ENCODE measurements at places on chromosomes 2 and 18. TPM values are rescaled to one million over a fixed set of nuclear protein-coding genes. Genes with fewer than 3 reads are reported as not detected.

The DES gene
- total RNA-seq, result not detected

The FAM124B gene
- total RNA-seq, result not detected

The TYW5 gene
- total RNA-seq, result 10.0 TPM

The CYRIA gene
- 1.2 TPM for total RNA-seq

The DYSF gene
- 4.8 TPM for total RNA-seq

The PLGLB1 gene
- total RNA-seq, result 4.4 TPM

The CCDC102B gene
- 1.1 TPM for total RNA-seq

The CYP27A1 gene
- 1.2 TPM for total RNA-seq

The ZSCAN30 gene
- total RNA-seq, result 10.8 TPM

The PDE11A gene
- total RNA-seq, result not detected

The FOXI3 gene
- total RNA-seq, result not detected

The SPHKAP gene
- total RNA-seq, result not detected

The G6PC2 gene
- total RNA-seq, result not detected

The INO80C gene
- total RNA-seq, result 27.0 TPM

DNA sequence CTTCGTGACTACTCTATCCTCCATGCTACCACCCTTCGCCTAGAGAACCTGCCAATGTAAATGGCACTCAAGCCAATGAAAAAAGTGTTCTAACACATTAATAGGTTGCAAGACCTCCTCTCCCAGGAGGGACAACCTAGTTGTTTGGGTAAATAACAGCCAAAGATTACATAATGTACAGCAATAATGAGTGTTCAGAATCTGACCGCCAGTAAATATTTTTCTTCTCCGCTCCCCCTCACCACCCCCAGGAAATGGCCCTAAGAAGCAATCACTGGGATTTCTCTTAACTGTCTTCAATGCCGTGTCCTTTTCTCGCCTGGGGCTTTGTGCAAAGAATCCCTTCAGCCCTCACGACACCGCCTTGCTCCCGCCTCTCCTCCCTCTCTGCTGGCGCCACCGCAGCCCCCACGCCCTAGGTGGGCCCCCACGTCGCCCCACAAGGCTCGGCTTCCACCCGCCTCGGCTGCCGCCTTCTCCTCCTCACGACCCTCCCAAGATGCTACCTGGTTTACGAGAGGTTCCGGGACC, 458 bp downstream of the HYCC2 start:
- no peak for DNase-seq

DNA sequence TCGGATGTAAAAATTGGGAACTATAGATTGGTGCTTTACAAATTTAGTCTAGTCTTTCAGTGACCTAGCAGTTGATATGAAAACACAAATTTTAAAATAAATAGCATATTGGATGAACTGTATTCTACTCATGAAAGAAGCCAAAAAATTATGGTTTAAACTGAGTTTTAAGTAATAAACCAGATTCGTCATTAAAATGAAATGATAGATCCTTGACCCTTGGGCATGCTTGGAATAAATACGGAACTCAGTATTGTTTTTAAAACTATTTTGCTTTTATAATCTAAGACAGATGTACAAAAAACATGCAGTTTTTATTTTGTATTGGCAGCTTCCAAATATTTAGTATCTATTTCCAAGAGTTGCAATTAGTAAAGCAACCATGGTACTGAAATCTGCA, 34.6 kb upstream of the TBR1 start:
- no peak for DNase-seq

- DNase-seq, result no peak
Measured at GRCh38 chr2:24111407-24111901, 11.7 kb downstream of the PFN4 start.

GRCh38 chr2:9895669-9896590, 52.7 kb downstream of the TAF1B start:
- no peak for DNase-seq

- no peak for DNase-seq
Measured at GRCh38 chr2:66156171-66156570, 278.8 kb upstream of the MEIS1 start.

DNA sequence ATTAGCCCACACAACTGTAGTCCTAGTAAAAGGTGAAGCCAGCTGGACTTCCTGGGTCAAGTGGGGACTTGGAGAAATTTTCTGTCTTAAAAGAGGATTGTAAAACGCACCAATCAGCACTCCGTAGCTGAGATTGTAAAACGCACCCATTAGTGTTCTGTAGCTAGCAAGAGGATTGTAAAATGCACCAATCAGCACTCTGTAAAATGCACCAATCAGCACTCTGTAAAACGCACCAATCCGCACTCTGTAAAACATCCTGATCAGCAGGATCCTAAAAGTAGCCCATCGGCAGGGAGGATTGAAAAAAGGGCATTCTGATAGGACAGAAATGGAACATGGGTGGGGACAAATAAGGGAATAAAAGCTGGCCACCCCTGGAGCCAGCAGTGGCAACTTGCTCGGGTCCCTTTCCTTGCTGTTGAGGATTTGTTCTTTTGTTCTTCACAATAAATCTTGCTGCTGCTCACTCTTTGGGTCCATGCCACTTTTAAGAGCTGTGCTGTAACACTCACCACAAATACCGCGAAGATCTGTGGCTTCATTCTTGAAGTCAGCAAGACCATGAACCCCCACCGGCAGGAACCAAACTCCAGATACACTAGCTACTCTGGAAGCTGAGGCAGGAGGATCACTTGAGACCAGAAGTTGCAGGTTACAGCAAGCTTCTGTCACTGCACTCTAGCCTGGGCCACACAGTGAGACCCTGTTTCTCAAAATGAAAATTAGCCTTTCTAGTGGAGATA, 102.6 kb downstream of the HS6ST1 start:
- DNase-seq, result no peak

GRCh38 chr2:217632043-217632442, 370.8 kb downstream of the TNS1 start:
- DNase-seq, result no peak

DNA sequence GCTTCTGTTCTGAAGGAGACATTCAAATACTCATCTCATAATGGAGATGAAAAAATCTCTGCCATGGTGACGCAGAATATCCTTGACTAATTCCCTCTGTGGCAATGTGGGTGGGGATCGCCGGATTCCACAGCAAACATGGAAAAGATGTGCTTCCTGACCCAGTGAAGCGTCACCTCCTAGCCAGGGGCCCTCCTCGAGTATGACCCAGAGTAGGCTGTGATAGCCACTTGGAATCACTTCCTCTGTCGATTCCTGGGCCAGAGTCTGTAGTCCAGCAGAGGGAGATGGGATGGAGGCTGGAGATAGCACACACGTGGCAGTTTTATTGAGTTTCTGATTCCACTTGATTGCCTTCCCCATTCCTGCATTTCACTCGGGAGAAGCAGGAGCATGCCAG, 36.8 kb downstream of the DRC1 start:
- no peak for DNase-seq

DNA sequence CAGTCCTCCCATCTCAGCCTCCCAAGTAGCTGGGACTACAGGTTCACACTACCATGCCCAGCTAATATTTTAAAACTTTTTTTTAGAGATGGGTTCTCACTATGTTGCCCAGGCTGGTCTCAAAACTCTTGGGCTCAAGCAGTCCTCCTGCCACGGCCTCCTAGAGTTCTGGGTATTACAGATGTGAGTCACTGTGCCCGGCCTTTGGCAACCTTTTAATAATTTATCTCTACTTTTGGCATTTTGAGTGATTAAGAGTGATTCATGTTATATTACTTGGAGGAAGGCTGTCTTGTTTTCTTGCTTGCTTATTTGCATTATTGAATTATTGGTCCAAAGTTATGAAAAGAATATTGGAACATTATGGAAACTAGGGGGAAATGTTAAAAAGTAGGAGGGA, 24.3 kb downstream of the NCOA1 start:
- no peak for DNase-seq

DNA sequence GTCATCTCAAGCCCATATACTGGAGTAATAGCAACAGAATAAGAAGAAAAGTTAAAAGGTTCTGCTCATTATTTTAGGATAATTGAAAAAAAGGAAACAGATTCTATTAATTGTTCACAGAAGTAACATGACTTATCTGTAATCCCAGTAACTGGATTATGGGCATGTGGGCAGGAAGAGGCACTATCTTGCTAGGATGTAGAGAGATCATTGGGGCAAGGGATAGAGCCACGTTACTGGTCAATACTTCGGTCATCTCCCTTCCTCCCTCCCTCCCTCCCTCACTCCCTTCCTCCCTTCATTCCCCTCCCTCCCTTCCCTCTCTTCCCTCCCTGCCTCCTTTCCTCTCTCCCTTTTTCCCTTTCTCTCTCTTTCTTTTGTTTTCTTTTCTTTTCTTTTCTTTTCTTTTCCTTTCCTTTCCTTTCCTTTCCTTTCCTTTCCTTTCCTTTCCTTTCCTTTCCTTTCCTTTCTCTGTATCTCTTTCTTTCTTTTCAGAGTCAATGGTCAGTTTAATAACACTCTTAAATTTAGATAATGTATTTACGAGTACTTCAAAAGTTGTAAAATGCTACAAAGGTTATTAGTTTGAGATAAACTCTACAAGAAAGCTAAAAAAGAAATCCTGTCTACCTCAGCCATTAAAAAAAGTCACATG, 82.8 kb downstream of the FHOD3 start:
- DNase-seq, result no peak

DNA sequence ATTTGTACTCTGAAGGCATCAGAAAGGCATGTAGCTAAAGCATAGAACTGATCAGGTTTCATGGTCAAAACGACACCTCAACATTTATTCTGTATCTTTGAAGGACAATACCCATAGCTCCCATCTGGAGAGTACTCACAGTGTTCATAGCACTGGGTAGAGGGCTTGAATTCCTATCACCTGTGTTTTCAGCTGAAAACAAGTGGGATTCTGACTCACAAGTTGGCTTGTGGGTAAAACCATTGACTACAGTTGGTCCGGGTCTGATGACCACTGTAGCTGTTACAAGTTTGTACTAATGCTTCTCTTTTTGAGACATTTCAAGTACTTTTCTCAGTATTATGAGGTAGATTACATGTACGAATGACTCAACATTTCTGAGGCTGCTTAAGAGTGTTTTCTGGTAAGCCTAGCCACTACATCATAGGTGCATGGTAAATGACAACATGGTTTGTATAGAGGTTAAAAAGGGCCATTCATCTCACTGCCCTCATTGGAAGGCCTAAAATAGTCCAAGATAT, 68.6 kb upstream of the PELI1 start:
- DNase-seq, result no peak

- peak; percentile 54 for DNase-seq
Measured at GRCh38 chr2:218290316-218291261, 1.7 kb downstream of the TMBIM1 start.

DNA sequence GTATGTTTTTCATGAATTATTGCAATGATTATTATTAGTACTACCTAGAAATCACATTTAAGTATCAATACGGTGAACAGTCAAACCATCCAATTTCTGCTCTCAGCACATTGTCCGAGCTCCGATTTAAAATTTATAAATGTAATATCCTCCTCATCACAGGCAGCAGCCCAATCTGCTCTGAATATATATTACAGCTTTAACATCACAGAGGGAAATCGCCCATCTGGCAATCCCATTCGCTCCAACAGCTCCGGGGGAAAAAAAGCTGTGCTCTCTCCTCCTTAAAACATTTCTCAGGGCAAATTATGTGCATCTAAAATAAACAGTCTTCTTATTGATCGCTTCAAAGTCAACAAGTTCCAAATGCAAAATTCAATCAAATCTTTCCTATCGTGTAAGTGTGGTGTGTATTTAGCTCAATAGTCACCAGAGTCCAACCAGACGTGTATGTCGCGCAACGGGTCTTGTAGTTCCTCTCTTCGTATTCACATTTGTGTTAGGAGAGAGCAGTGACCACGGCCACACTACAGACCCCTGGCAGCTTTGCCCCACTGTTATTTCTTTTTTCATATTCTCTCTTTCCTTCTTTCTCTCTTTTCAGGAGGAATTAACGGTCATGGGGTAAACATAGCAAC, 2.4 kb downstream of the FIGN start:
- no peak for DNase-seq

DNA sequence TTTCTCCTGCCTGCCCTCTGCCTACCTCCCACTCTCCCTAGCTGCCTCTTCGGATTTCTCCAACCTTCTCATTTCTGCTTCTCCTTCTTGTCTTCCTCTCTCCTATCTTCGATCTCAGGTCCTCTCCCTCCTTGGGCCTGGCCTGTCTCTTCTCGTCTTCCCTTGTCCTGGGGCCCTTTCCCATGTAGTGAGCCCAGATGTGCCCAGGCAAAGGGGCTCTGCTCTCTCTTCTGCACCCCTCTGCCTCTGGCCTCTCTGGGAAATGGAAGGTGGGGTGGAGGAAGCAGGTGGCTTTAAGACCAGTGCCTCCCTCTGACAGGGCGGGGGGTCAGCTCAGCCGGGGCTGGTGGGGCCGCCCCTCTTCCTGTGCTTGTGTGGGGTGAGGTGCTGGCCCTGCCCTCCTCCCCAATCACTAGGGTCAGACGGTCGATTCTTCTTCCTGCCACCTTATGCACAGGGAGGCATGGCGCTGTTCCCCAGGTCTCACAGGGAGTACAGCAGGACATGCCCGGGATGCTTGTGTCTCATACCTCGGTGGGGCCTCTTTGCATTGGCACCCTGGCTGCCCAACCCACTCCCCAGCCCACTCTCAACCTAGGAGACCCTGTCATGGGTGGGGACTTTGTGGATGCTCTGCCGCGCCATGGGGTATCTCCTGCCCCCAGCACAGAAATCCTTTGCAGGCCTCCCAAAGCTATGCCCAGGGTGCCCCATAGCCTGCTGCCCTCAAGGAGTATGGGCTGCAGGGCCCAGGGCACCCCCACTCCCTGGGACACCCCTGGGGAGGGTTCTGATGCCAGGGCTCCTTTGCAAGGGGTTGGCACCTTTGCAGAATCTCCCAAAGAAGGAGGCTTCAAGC, 213.8 kb upstream of the HAAO start:
- DNase-seq, result no peak

DNA sequence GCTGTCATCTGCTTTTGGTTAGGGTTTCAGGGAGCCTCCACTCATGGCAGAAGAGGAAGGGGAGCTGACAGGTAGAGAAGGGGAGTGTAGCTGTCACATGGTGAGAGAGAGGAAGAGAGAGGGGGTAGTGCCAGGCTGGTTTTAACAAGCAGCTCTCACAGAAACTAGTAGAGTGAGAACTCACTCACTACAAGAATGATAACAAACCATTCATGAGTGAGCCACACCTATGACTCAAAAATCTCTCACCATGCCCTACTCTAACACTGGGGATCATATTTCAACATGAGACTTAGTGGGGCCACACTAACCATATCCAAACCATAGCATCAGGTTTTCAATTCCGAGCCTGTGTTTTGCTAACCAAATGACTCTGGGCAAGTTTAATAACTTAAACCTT, 274.9 kb upstream of the VWC2L start:
- no peak for DNase-seq
